ENCODE measurements at places on chromosomes 5 and 9.

GRCh38 chr9:28471261-28471660 is 898.0 kb upstream of the C9orf72 start:
- DNase-seq, result no peak

- DNase-seq, result no peak
Observed at GRCh38 chr9:95229230-95229915, 88.1 kb downstream of the FANCC start.

- DNase-seq, result no peak
Observed at GRCh38 chr9:75198436-75198835, 110.1 kb downstream of the OSTF1 start.

GRCh38 chr5:119873611-119874010 is 244.3 kb downstream of the FAM170A start:
- no peak for DNase-seq

DNA sequence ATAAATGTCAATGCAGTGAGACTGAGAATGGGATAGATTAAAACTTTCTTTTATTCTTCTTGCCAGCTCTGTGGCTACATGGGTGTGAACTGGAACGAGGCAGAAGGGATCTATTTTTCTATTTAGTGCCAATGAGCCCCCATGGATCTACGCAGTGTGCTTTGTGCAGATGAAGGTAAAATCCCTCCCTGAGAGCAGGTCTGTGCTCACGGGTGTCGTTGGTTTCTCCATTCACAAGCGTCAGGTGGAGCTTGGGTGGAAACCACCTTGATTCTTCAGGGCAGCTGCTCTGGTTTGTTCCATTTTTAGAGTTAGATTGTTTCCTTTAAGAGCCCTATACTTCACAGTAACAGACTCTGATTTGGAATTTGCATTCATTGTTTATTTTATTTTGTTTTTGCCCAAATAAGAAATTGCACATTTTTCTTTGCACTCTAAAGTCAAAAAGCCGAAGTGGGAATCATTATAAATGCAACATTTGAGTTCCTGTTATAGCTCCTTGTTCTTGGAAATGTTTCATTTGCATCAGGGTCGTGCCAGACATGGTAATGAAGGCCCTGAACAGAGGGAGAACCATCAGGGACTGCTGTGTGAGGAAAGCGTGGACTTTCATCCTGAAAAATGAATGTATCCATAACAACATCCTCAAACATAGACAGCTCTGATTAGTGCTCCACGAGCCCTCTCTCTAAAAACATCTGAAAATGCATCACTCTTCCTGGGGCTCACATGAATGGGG is 31.1 kb upstream of the BICD2 start:
- DNase-seq, result no peak

DNA sequence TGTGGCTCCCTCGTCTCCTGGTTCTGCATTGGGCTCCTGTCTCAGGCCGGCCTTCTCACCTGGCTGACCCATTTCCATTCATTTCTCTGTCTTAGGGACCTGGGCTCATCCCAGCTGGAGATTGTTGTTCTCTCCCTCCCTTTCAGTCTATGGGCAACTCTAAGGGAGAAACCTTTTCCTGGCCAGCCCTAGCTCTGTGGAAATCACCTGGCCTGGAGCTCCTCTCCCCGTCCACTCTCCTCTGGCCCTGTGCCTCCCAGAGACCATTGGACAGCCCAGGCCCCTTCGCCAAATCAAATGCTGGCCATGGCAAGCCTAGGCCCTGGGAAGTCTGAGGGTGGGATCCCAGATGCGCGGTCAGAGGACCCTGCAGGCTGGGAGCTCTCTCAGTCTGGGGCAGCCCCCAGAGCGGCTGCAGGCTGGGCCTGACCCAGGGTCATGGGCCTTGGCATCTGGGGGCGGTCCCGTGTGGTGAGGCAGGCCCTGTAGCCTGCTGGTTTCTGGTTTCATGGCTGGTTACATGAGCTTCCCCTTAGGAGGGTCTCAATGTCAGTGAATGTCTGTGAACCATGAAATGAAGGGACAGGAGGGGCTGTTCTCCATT is 253.5 kb downstream of the AOPEP start:
- DNase-seq, result no peak

DNA sequence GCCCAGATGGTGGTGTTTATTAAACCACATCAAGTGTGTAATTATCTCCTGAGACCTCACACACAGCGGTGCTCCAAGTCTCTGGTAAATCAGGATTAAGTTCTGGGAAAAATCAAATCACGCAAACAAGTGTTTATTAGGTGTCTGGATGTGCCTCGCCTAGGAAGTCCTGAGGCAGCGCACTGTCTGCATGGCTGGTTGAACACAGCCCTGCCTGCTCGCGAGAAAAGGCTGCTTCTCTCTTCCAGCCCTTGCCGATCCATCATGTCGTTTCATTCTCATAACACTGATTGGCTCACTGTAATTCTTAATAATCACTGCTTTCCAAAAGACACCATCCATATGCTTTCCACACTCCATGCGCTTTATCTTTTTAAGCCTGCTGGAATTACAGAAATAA is 229.6 kb upstream of the DAP start:
- no peak for DNase-seq

- no peak for DNase-seq
Observed at GRCh38 chr5:380701-381309, 59.3 kb downstream of the AHRR start.
